ENCODE measurements at places on chromosomes 4 and X. TPM values are rescaled to one million over a fixed set of nuclear protein-coding genes. Genes with fewer than 3 reads are reported as not detected.

The CYBB gene
- polyA plus RNA-seq = 35.5 TPM

The CT45A10 gene
- polyA plus RNA-seq = not detected

The NEIL3 gene
- 0.85 TPM for polyA plus RNA-seq

The PPP1R2C gene
- polyA plus RNA-seq = not detected

The FAM114A1 gene
- 3.9 TPM for polyA plus RNA-seq

The GYG2 gene
- polyA plus RNA-seq = 0.38 TPM

The CD38 gene
- polyA plus RNA-seq = 9.5 TPM

The DOK7 gene
- polyA plus RNA-seq = 13.5 TPM

The ERCC6L gene
- 0.30 TPM for polyA plus RNA-seq

The PASD1 gene
- not detected for polyA plus RNA-seq

The TEX13B gene
- not detected for polyA plus RNA-seq

The ITGB1BP2 gene
- polyA plus RNA-seq = 1.4 TPM

DNA sequence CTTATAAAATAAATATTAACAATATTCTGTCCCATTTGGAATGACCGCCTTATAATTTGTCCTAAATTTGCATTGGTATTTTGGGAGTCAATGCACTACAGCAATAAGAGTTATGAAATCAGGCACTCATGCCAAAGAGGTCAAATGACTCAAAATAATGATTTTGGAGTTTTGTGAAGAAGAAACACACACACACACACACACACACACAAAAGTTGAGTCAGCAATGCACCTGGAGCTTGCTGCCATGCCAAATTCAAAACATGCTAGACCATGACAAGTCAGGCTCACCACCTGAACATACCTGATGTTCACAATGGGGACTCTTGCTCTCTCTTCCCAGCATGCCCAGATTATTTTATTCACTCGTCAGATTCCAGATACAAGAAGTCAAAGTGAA, 56.7 kb downstream of the PROM1 start:
- H3K4me1 ChIP-seq = peaks cover 3% of the 10 kb centered on the region
- no peak for DNase-seq
- no peak overlapping the region for H3K27ac ChIP-seq
- no peaks in the 10 kb centered on the region for H3K36me3 ChIP-seq
- H3K27me3 ChIP-seq = no peaks in the 10 kb centered on the region
- no peak overlapping the region for H3K4me3 ChIP-seq

DNA sequence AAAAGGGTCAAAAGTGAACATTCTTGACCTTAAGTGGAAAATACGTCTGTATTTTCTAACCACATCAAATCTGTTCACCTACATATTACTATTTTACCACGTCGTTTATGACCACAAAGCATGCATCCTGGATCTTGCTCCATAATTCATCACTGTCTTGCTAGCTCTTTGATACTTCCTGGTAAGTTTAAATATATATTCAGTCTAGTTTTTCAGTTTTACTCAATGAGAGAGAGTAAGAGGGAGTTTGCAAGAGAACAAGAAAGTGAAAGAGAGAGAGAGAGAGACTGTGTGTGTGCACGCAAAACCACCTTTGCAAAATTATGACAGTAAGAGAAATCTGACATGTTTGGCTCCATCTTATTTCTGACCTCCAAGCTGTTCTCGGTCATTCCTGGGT, 173.7 kb upstream of the GALNTL6 start:
- H3K27ac ChIP-seq = no peak overlapping the region
- H3K4me3 ChIP-seq = no peak overlapping the region
- no peaks in the 10 kb centered on the region for H3K36me3 ChIP-seq
- no peak for DNase-seq
- H3K27me3 ChIP-seq = no peaks in the 10 kb centered on the region

DNA sequence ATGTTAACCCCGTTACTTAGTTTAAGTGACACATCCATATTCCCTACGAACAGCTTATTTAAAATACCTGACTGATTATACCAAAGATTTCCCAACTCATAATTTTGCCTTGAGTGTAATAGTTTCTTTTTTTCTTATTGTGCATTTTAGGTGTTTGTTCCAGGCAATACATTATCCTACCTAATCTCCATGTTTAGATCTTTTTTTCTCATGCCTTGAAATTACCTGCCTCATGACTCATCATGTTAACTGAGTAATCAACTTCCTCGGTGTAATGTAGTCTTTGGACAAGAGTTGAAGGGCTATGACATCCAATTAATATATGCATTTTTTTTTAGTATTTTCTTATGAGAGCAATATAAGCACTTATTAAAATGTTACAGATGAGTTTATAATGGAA, 228.7 kb upstream of the ANKRD50 start:
- no peak overlapping the region for H3K27ac ChIP-seq
- no peak overlapping the region for H3K4me3 ChIP-seq
- DNase-seq = no peak
- H3K36me3 ChIP-seq = no peaks in the 10 kb centered on the region
- no peaks in the 10 kb centered on the region for H3K4me1 ChIP-seq

GRCh38 chrX:71622576-71623450, 4.5 kb upstream of the CXCR3 start:
- H3K36me3 ChIP-seq = no peaks in the 10 kb centered on the region
- peaks cover 77% of the 10 kb centered on the region for H3K4me1 ChIP-seq
- peak overlapping the region; percentile 72 for H3K27ac ChIP-seq
- H3K4me3 ChIP-seq = no peak overlapping the region

- H3K27me3 ChIP-seq = no peaks in the 10 kb centered on the region
- H3K36me3 ChIP-seq = no peaks in the 10 kb centered on the region
- no peak overlapping the region for H3K4me3 ChIP-seq
- no peak overlapping the region for H3K27ac ChIP-seq
- no peak for DNase-seq
These were observed 52.9 kb downstream of the CCNG2 start for GRCh38 chr4:77209936-77210335.

GRCh38 chrX:136256026-136256425, 4.8 kb upstream of the MAP7D3 start:
- no peaks in the 10 kb centered on the region for H3K27me3 ChIP-seq
- peaks cover 4% of the 10 kb centered on the region for H3K4me1 ChIP-seq
- no peak overlapping the region for H3K4me3 ChIP-seq
- H3K27ac ChIP-seq = no peak overlapping the region
- DNase-seq = no peak
- H3K36me3 ChIP-seq = no peaks in the 10 kb centered on the region

GRCh38 chr4:85738721-85739120, 263.8 kb downstream of the ARHGAP24 start:
- DNase-seq = no peak
- no peaks in the 10 kb centered on the region for H3K27me3 ChIP-seq
- no peak overlapping the region for H3K27ac ChIP-seq
- H3K36me3 ChIP-seq = no peaks in the 10 kb centered on the region
- no peak overlapping the region for H3K4me3 ChIP-seq

DNA sequence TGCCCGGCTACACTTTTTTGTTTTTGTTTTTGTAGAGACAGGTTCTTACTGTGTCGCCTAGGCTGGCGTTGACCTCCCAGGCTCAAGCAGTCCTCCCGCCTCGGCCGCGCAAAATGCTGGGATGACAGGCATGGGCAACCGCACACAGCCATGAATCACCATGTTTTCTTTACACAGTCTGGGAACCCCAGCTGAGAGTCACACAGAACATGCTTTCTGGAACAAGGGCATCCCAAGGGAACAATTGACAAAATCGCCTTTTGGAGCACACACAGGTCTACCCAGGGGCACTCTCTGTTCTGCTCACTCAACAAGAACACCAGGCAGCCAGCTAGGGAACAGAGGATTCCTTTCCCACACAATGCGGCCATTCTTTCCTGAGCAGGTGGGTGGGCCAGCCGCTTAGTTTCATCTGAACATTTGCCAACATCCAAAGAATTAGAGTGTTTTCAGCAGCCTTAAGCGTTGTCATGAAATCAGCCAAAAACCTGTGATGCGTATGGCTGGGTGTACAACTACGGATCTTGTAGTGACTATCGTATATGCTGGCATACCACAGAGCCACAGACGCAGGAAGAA, 15.7 kb downstream of the PRKX start:
- no peak overlapping the region for H3K4me3 ChIP-seq
- peaks cover 31% of the 10 kb centered on the region for H3K4me1 ChIP-seq
- no peak for DNase-seq
- H3K27ac ChIP-seq = no peak overlapping the region
- H3K27me3 ChIP-seq = no peaks in the 10 kb centered on the region

GRCh38 chr4:123480706-123481418, 84.3 kb downstream of the SPRY1 start:
- H3K27me3 ChIP-seq = no peaks in the 10 kb centered on the region
- H3K27ac ChIP-seq = no peak overlapping the region
- H3K4me3 ChIP-seq = no peak overlapping the region
- DNase-seq = no peak

DNA sequence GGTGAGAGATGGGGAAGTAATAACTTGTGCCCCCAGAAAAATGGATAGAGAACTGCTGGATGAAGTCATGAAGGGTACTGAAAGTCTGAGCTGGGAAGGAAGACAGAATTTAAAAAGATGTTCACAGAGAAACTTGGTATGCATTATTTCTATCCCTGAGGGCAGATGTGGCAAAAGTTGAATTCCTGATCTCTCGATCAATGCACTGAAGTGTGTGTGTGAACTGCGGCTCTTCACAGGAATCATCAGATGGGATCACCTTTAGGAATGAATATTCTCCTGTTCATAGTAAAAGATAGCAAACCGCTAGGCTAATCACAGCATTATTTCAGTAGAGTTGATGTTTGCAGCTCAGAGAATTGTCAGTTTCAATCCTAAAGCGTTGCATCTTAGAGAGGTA, 86.4 kb downstream of the ELOVL6 start:
- DNase-seq = no peak
- H3K27ac ChIP-seq = no peak overlapping the region

DNA sequence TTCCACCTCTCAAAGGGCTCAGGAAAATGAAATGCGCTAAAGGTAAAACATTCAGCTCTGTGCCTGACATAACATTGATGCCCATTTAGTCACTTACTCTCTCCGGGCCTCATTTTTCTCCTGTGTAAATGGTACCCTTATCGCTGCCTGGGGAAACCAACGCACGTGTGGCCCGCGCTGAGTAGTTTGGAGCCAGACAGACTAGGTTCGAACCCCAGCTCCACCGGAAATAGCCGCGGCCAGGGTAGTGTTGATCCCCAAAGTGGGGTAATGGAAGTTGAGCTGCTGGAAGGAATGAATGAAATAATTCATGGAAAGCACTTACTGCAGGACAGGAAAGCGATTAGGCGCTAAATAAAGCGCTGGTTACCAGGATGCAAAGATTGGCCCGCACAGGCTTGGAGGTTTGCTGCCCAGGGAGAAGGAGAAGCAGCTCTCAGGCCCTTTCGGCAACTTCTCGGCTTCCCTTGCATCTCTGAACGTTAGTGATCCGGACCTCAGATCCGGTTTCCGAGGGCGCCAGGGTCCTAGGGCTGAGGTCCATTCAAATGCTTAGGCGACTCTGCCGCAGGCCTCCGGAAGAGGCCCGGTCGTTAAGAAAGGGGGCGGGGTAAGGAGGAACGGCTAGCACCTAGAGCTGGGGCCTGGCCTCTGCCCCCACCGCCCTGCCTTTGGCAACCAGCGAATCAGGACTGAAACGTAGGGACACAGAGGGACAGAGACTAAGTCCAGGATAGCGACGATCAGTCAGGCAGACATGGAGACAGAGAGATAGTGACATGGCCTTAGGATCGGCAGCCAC, 13.3 kb downstream of the NKX3-2 start:
- no peaks in the 10 kb centered on the region for H3K36me3 ChIP-seq
- DNase-seq = no peak
- no peak overlapping the region for H3K4me3 ChIP-seq
- H3K27me3 ChIP-seq = peaks cover 80% of the 10 kb centered on the region
- H3K27ac ChIP-seq = no peak overlapping the region

Measured in spleen (tissue), 13 donors.